ENCODE measurements at places on chromosomes 4 and X. TPM values are rescaled to one million over a fixed set of nuclear protein-coding genes. Genes with fewer than 3 reads are reported as not detected.
A peak's percentile ranks its signal among the peaks of the same experiment; 100 is the strongest.

DNA sequence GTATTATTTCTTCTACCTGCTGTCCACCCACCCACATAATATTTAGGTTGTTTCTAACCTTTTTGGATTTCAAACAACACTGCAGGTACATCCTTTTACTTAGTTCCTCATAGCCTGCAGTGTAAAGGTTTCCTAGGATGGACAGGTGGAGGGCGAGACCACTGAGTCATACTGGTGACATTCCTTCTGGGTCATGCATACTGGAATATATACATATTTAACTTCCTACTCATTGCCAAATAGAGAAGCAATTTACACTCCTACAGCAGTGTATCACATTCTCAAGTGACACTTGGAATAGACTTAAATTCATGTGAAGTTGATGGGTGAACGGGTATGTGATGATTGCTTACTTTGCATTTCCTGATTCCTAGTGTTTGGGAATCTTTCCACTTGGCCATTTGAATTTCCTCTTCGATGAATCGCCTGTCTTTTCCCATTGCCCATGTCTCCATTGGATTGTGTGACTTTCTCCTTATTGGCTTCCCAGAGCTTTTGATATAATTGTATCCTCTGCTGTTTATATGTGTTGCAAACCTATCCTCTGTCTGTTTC, 8.2 kb upstream of the PPP2R2C start:
- DNase-seq = no peak
- H3K27me3 ChIP-seq = peaks cover 4% of the 10 kb centered on the region
- H3K4me1 ChIP-seq = no peaks in the 10 kb centered on the region
- no peaks in the 10 kb centered on the region for H3K36me3 ChIP-seq
- no peak overlapping the region for H3K4me3 ChIP-seq

- H3K4me3 ChIP-seq = no peak overlapping the region
- DNase-seq = peak; percentile 28
- no peaks in the 10 kb centered on the region for H3K36me3 ChIP-seq
Observed at GRCh38 chrX:76279007-76279406, 106.1 kb downstream of the PBDC1 start.

DNA sequence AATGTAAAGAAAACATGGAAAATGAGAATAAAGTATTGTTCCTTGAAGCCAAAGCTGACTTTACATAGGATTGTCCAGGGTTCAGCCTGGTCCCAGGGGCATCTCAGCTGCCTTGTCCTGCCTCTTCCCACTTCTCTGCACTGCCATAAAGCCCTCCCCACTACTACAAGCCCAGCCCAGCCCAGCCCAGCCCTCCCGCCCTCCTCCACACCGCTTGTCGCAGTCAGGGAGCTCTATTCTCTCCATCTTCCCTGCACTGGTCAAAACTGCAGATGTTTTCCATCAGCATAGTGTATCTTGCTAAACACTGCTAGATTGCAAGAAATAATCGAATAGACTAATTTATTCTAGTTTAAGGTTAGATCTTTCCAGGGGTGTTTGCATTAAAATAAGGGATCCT, 100.3 kb downstream of the TENM3 start:
- no peaks in the 10 kb centered on the region for H3K27me3 ChIP-seq
- H3K27ac ChIP-seq = no peak overlapping the region
- H3K4me3 ChIP-seq = no peak overlapping the region

GRCh38 chr4:137635108-137635507, 102.8 kb upstream of the PCDH18 start:
- no peaks in the 10 kb centered on the region for H3K36me3 ChIP-seq
- no peak for DNase-seq
- no peak overlapping the region for H3K27ac ChIP-seq
- H3K27me3 ChIP-seq = no peaks in the 10 kb centered on the region

The GAB1 gene
- 38.0 TPM for total RNA-seq

- H3K27ac ChIP-seq = peak overlapping the region; percentile 59
- H3K4me3 ChIP-seq = no peak overlapping the region
- H3K36me3 ChIP-seq = no peaks in the 10 kb centered on the region
- no peaks in the 10 kb centered on the region for H3K4me1 ChIP-seq
- H3K27me3 ChIP-seq = no peaks in the 10 kb centered on the region
Observed at GRCh38 chr4:76624241-76624681, 189.2 kb downstream of the SHROOM3 start.

- H3K27me3 ChIP-seq = peaks cover 3% of the 10 kb centered on the region
- H3K36me3 ChIP-seq = no peaks in the 10 kb centered on the region
- peaks cover 8% of the 10 kb centered on the region for H3K4me1 ChIP-seq
- H3K4me3 ChIP-seq = no peak overlapping the region
- peak; percentile 48 for DNase-seq
Observed at GRCh38 chrX:153643431-153644351, 3.3 kb upstream of the DUSP9 start.

The MAGEA8 gene
- not detected for total RNA-seq

The SPACA5 gene
- total RNA-seq = not detected

The TMEM156 gene
- total RNA-seq = 3.5 TPM

The DOK7 gene
- total RNA-seq = 7.0 TPM

DNA sequence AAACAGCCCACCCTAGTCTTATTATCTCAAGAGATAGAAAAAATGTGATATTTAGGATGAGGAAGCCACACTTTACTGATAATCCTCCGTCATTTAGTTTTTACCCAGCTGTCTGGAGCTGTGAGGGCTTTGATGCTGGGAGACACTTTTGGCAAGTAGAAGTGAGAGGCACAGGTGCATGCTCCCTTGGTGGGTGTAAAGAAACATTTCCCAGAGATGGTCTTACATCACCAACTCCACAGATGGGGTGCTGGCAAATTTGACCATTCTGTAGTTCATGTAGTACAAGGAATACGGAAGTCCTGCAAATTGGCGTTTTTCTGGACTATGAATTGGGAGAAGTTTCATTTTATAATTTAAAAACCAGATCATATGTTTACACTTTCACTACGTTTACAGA, 28.5 kb downstream of the TRIM61 start:
- no peak overlapping the region for H3K4me3 ChIP-seq
- H3K27ac ChIP-seq = no peak overlapping the region
- no peak for DNase-seq
- H3K4me1 ChIP-seq = no peaks in the 10 kb centered on the region

DNA sequence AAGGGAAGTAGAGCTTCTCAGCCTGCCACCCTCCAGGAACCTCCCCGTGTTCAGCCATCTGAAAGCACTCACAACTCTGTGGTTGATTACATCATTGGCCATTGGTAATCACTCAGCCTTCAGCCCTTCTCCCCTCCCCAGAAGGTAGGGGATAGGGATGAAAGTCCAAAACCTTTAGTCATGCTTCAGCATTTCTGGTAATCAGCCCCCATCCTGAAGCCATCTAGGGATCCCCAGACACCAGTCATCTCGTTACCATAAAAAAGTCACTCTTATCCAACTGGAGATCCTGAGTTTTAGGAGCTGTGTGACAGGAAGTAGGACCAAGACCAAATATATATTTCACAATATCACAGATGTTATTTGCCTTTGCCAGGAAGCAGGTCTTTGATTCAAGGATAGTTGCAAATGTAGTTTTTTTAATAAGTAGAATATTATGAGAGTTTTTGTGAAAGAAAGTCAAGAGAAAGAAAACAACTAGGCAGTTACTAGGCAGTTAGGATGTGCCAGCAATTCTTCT, 364.6 kb upstream of the NOCT start:
- H3K4me3 ChIP-seq = no peak overlapping the region
- peak; percentile 51 for DNase-seq
- H3K4me1 ChIP-seq = no peaks in the 10 kb centered on the region
- no peaks in the 10 kb centered on the region for H3K36me3 ChIP-seq
- no peaks in the 10 kb centered on the region for H3K27me3 ChIP-seq
- no peak overlapping the region for H3K27ac ChIP-seq
